ENCODE measurements at places on chromosomes 7 and 10.

- DNase-seq, result no peak
Observed at GRCh38 chr10:97321032-97321803, 2.1 kb downstream of the FRAT1 start.

- peak; percentile 28 for DNase-seq
Observed at GRCh38 chr10:119139464-119140067, 25.9 kb downstream of the SFXN4 start.

GRCh38 chr10:15209827-15210509, 41.5 kb upstream of the NMT2 start:
- peak; percentile 66 for DNase-seq

DNA sequence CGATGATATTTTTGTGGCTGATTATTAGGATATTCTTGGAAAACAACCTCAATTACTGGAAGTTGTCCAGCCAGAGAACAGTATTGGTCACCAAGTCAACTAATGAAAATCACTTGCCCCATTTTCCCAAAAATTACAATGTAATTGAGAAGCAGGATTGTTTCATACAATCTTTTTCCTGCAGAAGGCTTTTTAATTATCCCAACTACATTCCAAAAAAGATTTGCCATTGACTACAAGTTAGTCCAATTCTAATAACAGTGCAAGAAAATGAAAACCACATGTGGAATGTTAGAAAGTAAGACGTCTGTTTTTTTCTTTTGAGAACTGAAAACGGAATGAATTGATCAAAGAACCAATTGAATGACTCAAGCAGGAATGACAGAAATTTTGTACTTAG, 1195.8 kb downstream of the SORCS1 start:
- DNase-seq, result no peak

GRCh38 chr10:83978681-83979383, 160.5 kb upstream of the GHITM start:
- DNase-seq, result no peak
